Lung (tissue), 17 donors: ENCODE measurements at places on chromosomes 12 and 14. TPM values are rescaled to one million over a fixed set of nuclear protein-coding genes. Genes with fewer than 3 reads are reported as not detected.
A peak's percentile ranks its signal among the peaks of the same experiment; 100 is the strongest.

DNA sequence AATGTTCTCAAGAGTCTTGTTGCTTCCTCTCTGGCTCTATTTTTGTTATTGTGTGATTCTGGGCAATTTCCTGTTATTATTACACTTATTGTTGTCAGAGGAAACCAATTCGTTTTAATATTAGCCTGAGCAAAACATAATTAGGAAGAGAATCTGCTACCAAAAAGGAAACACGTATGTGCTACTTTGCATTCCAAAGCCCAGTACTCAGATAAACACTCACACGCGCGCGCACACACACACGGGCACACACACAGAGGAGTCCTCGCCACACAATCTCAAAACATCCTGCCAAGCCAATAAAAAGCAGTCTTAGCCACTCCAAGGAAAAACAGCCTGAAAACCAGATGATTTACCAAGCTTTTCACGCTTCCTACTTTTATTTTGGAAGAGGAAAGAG lies 400.7 kb downstream of the NUAK1 start:
- H3K27ac ChIP-seq, result peak overlapping the region; percentile 52
- no peak overlapping the region for H3K4me3 ChIP-seq
- H3K36me3 ChIP-seq, result no peaks in the 10 kb centered on the region
- DNase-seq, result peak; percentile 43

DNA sequence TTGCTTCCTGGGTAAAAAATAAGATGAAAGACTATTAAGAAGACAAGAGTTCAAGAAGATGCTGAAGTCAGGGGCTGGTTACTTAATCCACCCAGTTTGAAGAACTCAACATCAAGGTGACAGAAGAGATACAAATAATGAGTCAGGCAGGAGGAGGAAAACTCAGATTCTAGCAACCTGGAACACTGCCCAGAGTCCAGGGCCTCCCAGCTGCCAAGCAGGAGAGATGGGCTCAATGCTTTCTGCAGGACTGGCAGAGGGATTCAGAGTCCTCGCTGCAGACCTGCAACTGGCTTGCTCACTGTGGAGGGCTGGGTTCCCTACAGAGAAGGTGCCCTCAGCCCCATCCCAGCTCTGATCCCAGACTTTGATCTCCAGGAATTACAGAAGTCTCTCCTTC lies 28.6 kb upstream of the CEBPE start:
- DNase-seq, result no peak
- peak overlapping the region; percentile 28 for H3K27ac ChIP-seq
- H3K4me1 ChIP-seq, result no peaks in the 10 kb centered on the region
- no peaks in the 10 kb centered on the region for H3K27me3 ChIP-seq

DNA sequence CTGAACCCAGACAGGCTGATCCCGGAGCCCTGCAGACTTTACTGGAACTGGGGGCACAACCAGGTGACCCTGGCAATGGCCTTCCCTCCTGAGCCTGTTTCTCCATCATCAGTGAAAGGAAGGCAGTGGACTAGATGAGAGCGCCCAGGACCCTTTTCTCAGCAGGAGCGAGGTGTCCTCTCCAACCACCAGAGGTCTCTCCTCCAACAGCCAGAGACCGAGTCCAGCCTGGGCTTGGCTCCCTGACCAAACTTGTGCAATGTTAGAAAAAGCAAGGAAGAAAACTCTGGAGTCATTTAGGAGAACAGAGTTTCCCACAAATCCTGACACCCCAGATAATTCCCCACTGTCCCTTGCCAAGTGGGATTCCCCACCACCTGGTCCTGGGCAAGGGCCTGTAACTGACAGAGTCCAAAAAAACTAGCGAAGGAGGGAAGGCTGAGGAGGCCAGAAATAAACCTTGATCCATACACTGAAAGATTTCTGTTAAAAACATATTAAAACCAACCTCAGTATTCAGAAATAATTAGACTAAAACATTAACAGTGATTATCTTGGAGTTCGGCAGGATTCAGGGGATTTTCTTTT lies 9.0 kb downstream of the RPS6KL1 start:
- DNase-seq, result peak; percentile 92
- no peaks in the 10 kb centered on the region for H3K36me3 ChIP-seq
- no peak overlapping the region for H3K27ac ChIP-seq
- H3K4me1 ChIP-seq, result no peaks in the 10 kb centered on the region

DNA sequence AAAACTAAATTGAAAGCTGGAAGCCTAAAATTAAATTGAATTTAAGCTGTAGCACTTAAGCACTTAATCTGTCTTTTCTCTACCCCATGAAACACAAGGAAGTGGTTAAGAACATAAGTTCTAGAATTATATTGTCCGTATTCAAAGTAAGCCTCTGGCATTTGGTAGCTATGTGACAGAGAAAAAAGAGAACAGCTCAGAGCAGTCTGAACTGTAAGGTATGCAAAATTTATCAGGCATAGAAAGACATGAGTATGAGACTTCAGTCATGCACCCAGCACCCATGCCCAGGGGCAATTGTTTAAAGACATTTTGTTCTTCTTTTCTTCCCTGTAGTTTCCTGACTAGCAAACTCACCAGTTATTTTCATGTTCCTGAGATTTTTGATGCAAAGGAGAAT lies 116.7 kb downstream of the KCNMB4 start:
- H3K4me1 ChIP-seq, result peaks cover 9% of the 10 kb centered on the region
- no peaks in the 10 kb centered on the region for H3K36me3 ChIP-seq
- no peak overlapping the region for H3K4me3 ChIP-seq
- no peak for DNase-seq

The SLC4A8 gene
- total RNA-seq, result 4.8 TPM

- H3K27ac ChIP-seq, result no peak overlapping the region
- no peaks in the 10 kb centered on the region for H3K4me1 ChIP-seq
- H3K4me3 ChIP-seq, result no peak overlapping the region
- no peaks in the 10 kb centered on the region for H3K36me3 ChIP-seq
- DNase-seq, result no peak
Measured at GRCh38 chr14:105864651-105865265, 338.4 kb downstream of the TMEM121 start.

GRCh38 chr12:10716704-10717315 lies 6.3 kb downstream of the YBX3 start:
- no peak overlapping the region for H3K27ac ChIP-seq
- no peaks in the 10 kb centered on the region for H3K27me3 ChIP-seq
- DNase-seq, result no peak
- peaks cover 5% of the 10 kb centered on the region for H3K36me3 ChIP-seq
- H3K4me1 ChIP-seq, result peaks cover 9% of the 10 kb centered on the region
- no peak overlapping the region for H3K4me3 ChIP-seq

DNA sequence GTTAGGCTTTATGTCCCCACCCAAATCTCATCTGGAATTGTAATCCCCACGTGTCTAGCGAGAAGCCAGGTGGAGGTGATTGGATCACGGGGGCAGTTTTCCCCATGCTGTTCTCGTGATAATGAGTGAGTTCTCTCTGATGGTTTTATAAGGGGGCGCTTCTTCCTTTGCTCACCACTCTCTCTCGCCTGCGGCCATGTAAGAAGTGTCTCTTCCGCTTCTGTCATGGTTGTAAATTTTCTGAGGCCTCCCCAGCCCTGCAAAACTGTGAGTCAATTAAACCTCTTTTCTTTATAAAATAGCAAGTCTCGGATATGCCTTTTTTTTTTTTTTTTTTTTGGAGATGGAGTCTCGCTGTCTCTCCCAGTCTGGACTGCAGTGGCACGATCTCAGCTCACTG lies 13.3 kb downstream of the IL31 start:
- H3K4me1 ChIP-seq, result no peaks in the 10 kb centered on the region
- no peak overlapping the region for H3K4me3 ChIP-seq
- H3K27ac ChIP-seq, result no peak overlapping the region
- no peaks in the 10 kb centered on the region for H3K36me3 ChIP-seq

The TAS2R30 gene
- 40.4 TPM for total RNA-seq

DNA sequence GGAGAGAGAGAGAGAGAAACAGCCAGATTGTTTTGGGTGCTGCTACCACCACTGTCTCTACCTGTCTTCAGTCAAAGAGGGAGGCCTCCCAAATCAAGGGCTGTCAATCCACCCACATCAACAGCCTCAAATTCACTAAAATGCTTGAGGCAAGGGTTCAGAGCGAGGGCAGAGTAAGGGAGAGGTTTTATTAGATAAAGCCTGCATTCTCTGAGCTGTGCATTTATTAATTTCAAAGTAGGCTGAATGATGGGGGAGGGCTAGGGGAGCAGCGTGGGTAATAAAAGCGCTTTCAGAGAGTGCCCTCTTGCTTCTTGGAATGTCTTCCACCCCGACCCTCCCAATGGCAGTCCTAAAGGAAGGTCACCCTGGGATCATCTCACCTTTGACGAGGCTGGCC lies 636.5 kb upstream of the TBX3 start:
- DNase-seq, result no peak
- H3K36me3 ChIP-seq, result no peaks in the 10 kb centered on the region
- H3K27ac ChIP-seq, result no peak overlapping the region
- no peaks in the 10 kb centered on the region for H3K27me3 ChIP-seq
- H3K4me1 ChIP-seq, result peaks cover 9% of the 10 kb centered on the region
- H3K4me3 ChIP-seq, result no peak overlapping the region

The GRIN2B gene
- total RNA-seq, result 0.25 TPM

DNA sequence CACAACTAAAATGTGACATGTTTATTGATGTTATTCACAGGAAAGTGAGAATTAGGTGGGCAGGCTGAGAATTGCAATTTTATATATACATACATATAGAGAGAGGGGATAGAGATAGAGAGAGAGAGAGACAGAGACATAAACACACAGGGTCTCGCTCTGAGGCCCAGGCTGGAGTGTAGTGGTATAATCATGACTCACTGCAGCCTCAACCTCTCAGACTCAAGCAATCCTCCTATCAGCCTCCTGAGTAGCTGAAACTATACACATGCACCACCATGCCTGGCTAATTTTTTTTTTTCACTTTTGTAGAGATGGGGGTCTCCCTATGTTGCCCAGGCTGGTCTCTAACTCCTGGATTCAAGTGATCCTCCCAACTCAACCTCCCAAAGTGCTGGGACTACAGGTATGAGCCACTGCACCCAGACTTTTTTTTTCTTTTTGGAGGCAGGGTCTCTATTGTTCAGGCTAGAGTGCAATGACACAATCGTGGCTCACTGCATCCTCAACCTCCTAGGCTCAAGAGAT lies 49.1 kb downstream of the R3HDM2 start:
- H3K36me3 ChIP-seq, result no peaks in the 10 kb centered on the region
- no peak for DNase-seq
- H3K27ac ChIP-seq, result no peak overlapping the region
- H3K27me3 ChIP-seq, result no peaks in the 10 kb centered on the region

DNA sequence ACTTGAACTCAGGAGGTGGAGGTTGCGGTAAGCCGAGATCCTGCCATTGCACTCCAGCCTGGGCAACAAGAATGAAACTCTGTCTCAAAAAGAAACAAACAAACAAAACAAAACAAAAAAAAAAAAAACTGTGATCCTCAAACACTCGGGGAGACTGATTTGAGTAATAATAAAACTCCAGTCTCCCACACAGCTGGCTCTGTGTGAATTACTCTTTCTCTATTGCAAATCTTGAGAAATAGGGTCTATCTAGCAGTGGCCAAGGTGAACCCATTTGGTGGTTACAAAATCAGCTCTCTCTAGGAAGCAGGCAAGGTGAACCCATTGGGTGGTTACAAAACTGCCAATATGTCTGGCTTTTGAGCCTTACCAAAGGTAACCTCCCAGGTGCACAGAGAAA lies 6.0 kb upstream of the ACOT6 start:
- H3K4me1 ChIP-seq, result no peaks in the 10 kb centered on the region
- H3K27me3 ChIP-seq, result no peaks in the 10 kb centered on the region
- H3K27ac ChIP-seq, result no peak overlapping the region

DNA sequence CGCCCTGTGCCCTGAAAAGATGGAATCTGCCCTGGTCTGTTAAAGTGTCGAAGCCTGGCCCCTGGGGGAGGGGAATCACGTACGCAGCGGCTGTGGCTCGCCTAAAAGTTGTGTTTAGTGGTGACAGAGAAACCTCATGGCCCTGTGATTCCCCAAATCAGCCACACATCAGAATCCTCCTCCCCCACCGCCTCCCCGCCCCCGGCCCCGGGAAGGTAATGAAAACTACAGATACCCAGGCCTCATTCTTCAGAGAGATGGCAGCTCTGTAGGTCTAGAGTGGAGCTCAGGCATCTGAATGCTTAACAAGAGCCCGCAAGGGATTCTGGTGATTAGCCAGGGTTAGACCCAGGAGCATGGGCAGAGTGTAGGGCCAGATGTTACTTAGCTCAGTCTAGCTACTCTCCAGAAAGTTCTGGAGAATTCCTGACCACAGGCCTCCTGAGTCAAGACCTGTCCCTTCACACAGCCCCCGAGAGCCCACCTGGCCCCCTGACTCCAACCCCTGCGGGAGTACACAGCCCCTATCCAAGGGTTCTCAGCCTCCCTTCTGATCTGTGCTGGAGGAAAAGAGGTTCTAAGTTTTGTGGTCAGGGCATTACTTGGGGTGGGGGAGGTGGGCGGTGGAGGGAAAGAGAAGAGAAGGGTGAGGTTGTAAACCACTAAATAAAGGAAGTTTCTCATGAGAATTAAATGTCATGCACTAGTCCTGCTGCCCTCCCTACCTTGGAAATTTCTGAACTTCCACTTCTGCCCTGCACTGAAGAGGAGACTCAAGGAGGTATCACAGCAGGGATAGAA lies 114.8 kb downstream of the PLXNC1 start:
- no peak for DNase-seq
- H3K27me3 ChIP-seq, result no peaks in the 10 kb centered on the region

The RNF212B gene
- not detected for total RNA-seq

- H3K27ac ChIP-seq, result no peak overlapping the region
- H3K27me3 ChIP-seq, result no peaks in the 10 kb centered on the region
- H3K4me3 ChIP-seq, result peak overlapping the region; percentile 22
- peak; percentile 28 for DNase-seq
- H3K36me3 ChIP-seq, result no peaks in the 10 kb centered on the region
- H3K4me1 ChIP-seq, result no peaks in the 10 kb centered on the region
Measured at GRCh38 chr12:110073049-110073831, 24.9 kb upstream of the C12orf76 start.

GRCh38 chr12:102548543-102548942 lies 68.2 kb upstream of the IGF1 start:
- H3K36me3 ChIP-seq, result no peaks in the 10 kb centered on the region
- no peak overlapping the region for H3K27ac ChIP-seq
- no peak for DNase-seq
- no peaks in the 10 kb centered on the region for H3K27me3 ChIP-seq
- no peak overlapping the region for H3K4me3 ChIP-seq
- peaks cover 5% of the 10 kb centered on the region for H3K4me1 ChIP-seq

- H3K4me1 ChIP-seq, result peaks cover 36% of the 10 kb centered on the region
- H3K27me3 ChIP-seq, result no peaks in the 10 kb centered on the region
- no peak overlapping the region for H3K4me3 ChIP-seq
- H3K36me3 ChIP-seq, result no peaks in the 10 kb centered on the region
- no peak overlapping the region for H3K27ac ChIP-seq
- DNase-seq, result no peak
Measured at GRCh38 chr12:94769047-94769420, 118.7 kb upstream of the TMCC3 start.

The TMPRSS12 gene
- total RNA-seq, result not detected

GRCh38 chr14:59632381-59632780 lies 55.8 kb upstream of the CCDC175 start:
- no peaks in the 10 kb centered on the region for H3K36me3 ChIP-seq
- no peak overlapping the region for H3K27ac ChIP-seq
- H3K27me3 ChIP-seq, result peaks cover 16% of the 10 kb centered on the region
